ENCODE measurements at places on chromosomes 4 and X.

DNA sequence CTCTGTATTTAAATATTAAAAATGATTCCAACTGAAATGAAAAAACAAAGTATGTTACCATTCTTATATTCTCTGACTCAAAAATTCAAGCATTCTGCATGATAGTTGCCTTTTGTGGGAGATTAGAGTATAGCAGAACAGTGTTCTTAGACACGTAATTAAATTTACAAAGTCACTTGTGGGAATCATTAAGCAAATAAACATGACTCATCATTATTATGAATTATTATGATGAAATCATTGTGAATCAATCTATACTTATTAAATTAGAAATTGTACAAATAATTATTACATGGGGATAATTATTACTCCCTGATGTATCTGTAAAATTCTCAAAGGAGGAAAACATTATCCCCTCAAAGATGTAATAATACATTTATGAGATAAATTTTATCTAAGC is 358.9 kb upstream of the FSTL5 start:
- no peak for DNase-seq

GRCh38 chr4:39349326-39349725 is 16.8 kb downstream of the RFC1 start:
- DNase-seq: no peak

GRCh38 chr4:16765546-16765945 is 132.9 kb downstream of the LDB2 start:
- DNase-seq: no peak

DNA sequence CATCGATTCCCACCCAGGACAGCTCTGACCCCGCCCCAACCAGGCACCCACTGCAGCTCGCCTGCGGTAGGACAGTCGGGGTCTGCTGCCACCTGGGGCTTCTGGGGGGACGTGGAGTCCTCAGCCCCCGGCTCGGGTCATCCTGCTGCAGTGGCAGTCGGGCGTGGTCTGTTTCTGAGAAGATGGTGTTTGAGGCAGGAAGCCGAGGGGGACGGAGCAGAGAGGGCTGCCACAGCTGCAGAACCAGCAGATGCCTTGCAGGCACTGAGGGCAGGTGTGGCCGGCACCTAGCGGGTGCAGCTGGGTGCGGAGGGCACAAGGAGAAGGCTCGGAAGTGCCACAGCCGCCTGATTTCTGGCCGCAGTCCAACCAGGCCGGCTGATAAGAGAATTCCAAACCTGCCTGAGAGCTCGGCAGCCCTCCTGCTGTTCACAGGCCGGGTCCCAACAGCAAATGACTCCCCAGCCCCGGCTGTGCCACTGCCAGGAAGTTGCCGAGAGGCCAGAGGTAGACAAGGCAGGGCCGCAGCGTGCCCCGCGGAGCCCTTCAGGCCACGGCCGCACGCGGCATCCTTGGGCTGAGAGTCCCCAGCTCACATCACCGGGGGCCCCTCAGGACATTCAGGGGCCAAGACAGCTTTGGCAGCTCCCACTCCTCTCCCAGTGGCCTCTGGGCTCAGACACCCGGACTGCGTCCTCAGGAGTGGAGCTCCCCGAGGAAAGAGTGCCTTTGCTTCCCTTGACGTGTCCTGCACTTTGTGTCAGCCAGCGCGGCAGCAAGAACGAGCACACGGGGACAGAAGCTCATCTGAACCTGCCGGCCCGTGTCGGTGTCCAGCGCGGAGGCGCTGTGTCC is 9.4 kb upstream of the CPLX1 start:
- no peak for DNase-seq

GRCh38 chrX:18075603-18076002 is 145.1 kb downstream of the BEND2 start:
- no peak for DNase-seq

GRCh38 chr4:86333236-86333635 is 26.6 kb downstream of the MAPK10 start:
- no peak for DNase-seq

DNA sequence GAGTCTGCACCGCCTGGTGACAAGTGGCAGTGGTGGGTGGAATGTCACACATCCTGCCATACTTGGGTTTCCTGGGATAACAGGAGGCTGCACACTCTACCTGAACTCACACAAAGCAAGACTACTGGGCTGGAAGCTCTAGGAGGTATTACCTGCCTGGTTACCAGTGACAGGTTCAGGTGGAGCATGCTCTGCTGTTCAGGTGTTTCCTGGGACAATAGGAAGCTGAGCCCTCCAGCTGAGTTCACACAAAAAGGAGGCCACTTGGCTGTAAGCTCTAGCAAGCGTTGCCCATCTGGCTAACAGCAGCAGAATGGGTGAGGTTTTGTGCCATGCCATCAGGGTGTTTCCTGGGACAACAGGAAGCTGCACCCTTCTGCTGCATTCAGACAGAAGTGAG is 17.4 kb upstream of the UGT2B7 start:
- no peak for DNase-seq

DNA sequence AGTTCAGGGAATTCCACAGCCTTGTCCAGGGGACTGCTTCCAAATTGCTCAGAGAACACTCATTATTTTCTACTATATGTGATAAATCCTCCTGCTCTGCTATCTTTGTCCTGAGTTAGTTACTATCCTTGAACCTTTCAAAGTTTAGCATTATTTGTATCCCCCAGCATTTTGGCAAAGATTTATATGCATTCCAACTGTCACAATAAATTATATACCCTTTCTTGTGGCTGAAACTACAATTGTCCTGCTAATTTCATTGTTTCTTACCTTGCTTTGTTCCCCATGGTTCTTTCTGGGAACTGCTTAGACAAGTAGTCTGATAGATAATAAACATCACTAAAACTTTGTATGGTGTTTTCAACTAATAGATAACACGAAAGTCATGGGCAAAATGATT is 40.5 kb downstream of the TECRL start:
- DNase-seq: no peak

- no peak for DNase-seq
These were observed 66.8 kb upstream of the SPANXN2 start for GRCh38 chrX:143787341-143787740.
